Pericardium fibroblast (primary cell): ENCODE measurements at places on chromosomes 2 and 18. TPM values are rescaled to one million over a fixed set of nuclear protein-coding genes. Genes with fewer than 3 reads are reported as not detected.

ALLC gene
- not detected in 2 replicates for total RNA-seq

DRC1 gene
- not detected in 2 replicates for total RNA-seq

BUB1 gene
- 1.6 and 2.1 TPM in 2 replicates for total RNA-seq

STPG4 gene
- total RNA-seq: not detected in 2 replicates

IL18RAP gene
- 0.23 TPM in 1 of 2 replicates, not detected in the other for total RNA-seq

CDKL4 gene
- total RNA-seq: 0.58 TPM in 1 of 2 replicates, not detected in the other

MREG gene
- 1.0 and 1.1 TPM in 2 replicates for total RNA-seq

PLB1 gene
- total RNA-seq: 0.23 and 0.34 TPM in 2 replicates

MRO gene
- 0.82 and 2.0 TPM in 2 replicates for total RNA-seq

SPATS2L gene
- 77.3 and 106 TPM in 2 replicates for total RNA-seq

GALNT5 gene
- total RNA-seq: 0.70 and 1.7 TPM in 2 replicates
